ENCODE measurements at places on chromosomes 6 and 20. TPM values are rescaled to one million over a fixed set of nuclear protein-coding genes. Genes with fewer than 3 reads are reported as not detected.

- DNase-seq: no peak
Measured at GRCh38 chr6:52361945-52362442, at the start of gene PAQR8. Gene PAQR8, plus strand, starts transcription at chr6:52362151. Its CDS starts 41,063 bp downstream, at chr6:52403214.

- DNase-seq: no peak
Measured at GRCh38 chr6:110002676-110003075, 24.6 kb downstream of the GPR6 start.

DNA sequence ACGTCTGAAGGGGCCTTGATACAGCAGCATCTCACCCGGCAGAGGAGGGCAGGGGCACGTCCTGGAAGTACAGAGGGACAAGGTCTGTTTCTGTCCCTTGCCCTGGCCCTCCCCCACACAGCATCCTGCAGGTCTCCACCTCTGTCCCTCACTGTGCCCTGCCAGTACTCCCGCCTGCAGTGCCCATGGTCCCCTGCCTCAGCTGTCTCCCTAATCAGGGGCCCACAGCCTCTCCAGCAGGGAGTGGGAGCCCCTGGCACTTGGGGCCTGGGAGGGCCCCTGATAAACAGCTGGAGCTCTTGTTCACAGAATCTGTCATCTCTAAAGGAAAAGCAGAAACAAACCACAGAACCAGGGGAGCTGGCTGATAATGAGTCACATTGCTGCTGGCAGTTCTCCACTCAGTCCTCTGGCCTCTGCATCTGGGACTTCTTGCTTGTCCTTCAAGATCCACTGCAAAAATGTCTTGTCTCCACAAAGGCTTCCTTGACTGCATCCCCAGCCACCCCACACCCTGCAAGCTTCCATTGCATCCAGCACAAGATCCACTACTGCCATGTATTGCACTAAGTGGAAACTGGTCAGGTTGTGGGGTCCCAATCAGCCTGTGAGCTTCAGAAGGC, 33.2 kb upstream of the TAF8 start:
- DNase-seq: no peak

Gene PRDM13
- not detected for polyA plus RNA-seq
